ENCODE measurements at places on chromosomes 13 and 19.

GRCh38 chr19:51751655-51752054, at the start of gene FPR1:
Gene FPR1, minus strand, starts transcription at chr19:51751878. Its CDS starts 4,884 bp downstream, at chr19:51746994.
- no peak for DNase-seq

GRCh38 chr19:29643361-29643935, 21.8 kb upstream of the PLEKHF1 start:
- no peak for DNase-seq

GRCh38 chr13:53158201-53158600, 129.6 kb downstream of the OLFM4 start:
- no peak for DNase-seq

GRCh38 chr19:5205937-5206750, 134.5 kb downstream of the PTPRS start:
- DNase-seq: no peak

- no peak for DNase-seq
Observed at GRCh38 chr19:50203281-50204080, at the start of gene MYH14. Gene MYH14, plus strand, starts transcription at chr19:50203622. Its CDS starts 6,744 bp downstream, at chr19:50210366.

- DNase-seq: no peak
Observed at GRCh38 chr19:41356984-41357739, 3.4 kb upstream of the TGFB1 start.

- DNase-seq: no peak
Observed at GRCh38 chr13:71830736-71831135, 36.3 kb downstream of the DACH1 start.

DNA sequence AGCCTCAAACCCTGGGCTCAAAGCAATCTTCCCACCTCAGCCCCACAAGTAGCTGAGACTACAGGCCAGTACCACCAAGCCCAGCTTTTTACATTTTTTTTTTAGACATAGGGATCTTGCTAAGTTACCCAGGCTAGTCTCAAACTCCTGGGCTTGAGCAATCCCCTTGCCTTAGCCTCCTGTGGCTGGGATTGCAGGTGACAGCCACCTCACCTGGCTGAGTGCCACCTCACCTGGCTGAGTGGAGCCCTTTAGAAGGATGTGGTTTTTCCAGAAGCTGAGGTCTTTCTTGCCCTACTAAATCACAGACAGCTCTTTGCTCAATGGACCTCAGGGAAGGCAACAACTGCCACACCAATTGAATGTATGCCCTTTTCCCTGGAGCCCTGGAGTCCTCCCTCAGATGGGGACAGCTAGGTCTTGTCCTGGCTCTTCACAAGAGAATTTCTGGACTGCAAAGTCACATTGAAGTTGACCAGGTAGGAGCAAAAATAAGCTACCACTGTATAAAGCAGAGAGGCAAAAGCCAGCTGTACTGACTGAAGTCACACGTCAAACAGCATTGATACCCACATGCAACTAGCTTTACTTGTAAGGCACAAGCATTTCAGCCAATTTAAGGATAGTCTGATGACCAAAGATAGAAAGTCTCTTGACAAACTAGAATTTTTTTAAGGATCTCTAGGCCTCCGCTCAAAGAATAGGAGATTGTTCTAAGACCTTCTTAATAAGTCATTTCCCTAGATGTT, 14.0 kb downstream of the PDX1 start:
- no peak for DNase-seq

GRCh38 chr13:63308549-63309165, 1893.0 kb upstream of the PCDH20 start:
- no peak for DNase-seq

DNA sequence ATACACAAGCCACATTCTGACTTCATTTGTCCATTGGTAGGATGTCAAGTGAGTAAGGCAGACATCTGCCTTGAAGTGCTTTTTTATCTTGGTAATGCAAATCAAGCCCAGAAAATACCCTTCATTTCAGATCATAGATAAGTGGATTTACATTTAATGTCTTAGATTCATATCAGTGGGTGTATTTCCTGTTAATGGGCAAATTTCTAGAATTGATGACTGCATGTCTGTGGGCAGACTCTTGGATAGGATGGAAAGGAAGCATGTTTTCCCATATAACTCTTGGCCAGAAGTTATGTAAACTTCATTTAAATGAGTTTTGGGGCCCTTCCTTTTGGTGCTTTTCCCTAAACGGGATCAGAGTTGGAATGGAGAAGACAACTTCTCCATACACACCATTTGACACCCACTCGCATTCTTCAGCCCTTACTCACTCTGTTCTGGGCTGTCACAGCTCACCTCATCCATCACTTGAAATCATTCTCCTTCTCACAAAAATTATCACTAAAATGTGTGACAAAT, 154.6 kb downstream of the FLT1 start:
- no peak for DNase-seq

- no peak for DNase-seq
Observed at GRCh38 chr19:44341794-44342193, 14.7 kb downstream of the ZNF112 start.

DNA sequence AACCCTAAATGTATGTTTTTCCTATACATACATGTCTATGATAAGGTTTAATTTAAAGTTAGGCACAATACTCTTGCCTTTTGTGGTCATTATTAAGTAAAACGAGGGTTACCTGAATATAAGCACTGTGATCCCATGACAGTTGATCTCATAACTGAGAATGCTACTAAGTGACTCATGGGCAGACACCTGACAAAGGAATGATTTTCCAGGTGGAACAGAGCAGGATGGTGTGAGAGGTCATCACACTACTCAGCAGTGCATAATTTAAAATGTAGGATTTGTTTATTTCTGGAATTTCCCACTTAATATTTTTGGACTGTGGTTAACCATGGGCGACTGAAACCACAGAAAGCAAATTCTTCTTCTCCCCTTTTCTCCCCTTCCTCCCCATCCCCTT, 178.9 kb downstream of the UGGT2 start:
- DNase-seq: no peak

DNA sequence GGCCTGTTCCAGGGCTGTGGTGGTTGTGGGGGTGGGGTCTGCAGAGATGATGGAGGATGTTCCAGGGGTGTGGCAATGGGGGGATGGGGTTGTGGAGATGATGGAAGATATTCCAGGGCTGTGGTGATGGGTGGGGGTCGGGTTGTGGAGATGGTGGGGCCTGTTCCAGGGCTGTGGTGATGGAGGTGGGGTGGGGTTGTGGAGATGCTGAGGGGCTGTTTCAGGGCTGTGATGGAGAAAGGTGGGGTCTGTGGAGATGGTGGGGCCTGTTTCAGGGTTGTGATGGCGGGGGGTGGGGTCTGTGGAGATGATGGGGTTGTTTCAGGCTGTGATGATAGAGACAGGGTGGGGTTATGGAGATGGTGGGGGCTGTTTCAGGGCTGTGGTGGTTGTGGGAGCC, 62.0 kb downstream of the TEX29 start:
- no peak for DNase-seq

DNA sequence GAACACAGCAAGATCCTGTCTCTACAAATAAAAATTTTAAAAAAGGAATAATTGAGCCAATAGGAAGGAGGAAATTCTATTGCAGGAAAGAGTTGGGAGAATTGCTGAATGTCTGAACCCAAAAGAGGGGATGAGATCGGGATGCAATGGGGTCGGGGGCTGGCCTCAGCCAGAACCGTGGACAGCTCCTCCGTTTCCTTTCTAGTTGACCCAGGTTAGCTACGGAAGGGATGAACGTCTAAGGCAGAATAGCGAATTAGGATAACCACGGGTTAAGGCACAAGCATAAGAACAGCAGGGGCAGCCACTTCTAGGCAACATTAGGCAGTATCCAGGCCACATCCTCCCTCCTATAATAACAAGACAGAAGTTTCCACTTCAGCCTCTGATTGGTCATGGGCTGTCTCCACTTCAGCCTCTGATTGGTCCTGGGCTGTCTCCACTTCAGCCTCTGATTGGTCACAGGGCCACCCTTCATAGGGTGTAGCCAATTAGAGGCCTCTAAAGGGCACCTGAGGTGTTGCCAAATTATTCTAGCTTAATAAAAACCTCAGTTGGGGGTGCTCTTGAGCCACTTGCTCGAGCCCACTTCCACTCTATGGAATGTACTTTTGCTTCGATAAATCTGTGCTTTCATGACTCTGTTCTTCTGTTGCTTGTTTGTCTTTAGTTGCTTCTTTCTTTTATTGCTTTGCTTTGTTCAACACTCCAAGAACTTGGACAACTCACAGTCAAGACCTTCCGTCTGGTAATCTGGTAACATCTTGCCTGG, 24.9 kb upstream of the TPM4 start:
- no peak for DNase-seq

- DNase-seq: no peak
Observed at GRCh38 chr13:37365496-37365895, 233.1 kb downstream of the POSTN start.

DNA sequence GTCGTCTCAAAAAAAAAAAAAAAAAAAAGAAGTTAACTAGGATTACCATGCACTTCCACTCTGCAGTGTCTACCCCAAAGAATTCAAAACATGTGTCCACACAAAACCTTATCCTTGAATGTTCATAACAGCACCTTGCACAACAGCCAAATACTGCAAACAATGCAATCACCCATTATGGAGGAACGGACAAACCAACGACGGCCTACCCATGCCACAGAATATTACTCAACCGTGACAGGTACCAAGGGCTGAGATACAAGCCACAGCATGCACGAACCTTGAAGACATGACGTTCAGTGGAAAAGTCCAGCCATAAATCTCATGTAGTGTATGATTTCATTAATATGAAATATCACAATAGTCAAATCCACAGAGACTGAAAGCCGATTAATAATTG, 3.0 kb upstream of the SHISA7 start:
- no peak for DNase-seq

- no peak for DNase-seq
Observed at GRCh38 chr13:66899955-66900354, 330.2 kb downstream of the PCDH9 start.

DNA sequence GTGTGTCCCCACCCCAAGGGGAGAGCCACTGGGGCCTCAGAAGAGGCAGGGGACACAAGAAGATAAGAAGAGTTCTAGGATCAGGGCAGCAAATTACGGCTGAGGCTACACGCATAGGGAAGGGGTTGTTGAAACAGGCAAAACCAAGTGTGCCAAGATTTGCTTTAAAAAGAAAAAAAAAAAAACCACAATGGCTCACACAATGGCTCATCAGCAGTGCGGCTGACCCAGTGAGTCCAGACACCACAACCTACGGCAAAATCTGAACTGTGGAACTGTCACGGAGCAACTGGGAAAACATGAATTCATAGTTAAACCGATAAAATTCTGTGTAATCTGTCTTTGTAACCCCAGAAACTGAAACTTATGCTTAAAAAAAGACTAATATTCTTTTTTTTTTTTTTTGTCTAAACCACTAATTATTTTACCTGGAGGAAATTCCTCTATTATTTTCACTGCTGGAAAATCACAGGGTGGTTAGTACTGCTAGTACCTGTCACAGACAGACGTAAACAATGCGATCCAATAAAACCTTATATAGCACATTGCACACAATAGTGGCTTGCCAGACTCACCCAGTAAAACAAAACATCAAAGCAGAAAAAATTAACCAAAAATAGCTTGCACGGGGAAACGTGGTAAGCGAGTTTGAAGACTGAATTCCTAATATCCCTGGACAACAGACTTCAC, 325.4 kb upstream of the TSHZ3 start:
- no peak for DNase-seq

DNA sequence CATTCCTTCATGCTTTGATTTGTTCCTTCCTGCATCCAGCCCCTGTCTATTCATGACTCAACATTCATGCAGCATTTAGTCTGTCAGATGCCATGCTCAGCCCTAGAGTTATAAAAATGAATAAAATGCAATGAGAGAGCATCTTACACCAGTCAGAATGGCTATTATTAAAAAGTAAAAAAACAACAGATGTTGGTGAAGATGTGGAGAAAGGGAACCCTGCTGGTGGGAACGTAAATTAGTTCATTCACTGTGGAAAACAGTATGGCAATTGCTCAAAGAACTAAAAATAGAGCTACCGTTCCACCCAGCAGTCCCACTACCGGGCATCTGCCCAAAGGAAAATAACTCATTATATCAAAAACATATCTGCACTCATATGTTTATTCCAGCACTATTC, 70.0 kb upstream of the GTF3A start:
- DNase-seq: peak; percentile 89

GRCh38 chr19:55486043-55486970, 1.3 kb downstream of the NAT14 start:
- no peak for DNase-seq

DNA sequence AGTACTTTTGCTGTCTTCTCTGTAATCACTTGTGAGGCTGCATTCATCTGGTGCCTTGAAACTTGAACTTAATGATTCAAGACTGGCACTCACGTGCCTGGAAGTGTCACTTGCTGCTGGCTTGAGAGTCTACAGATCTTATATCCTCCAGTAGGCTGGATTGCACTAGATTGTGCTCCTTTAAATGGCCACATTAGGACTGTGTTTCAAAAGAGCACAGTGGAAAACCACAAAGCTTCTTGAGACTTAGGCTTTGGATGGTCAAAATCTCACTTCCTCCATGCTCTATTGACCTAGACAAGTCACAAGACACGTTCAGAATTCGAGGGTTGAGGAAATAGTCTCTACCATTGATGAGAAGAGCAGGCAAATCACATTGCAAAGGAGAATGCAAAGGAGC, 1278.8 kb upstream of the MIR17HG start:
- DNase-seq: no peak

GRCh38 chr19:50450369-50451222, 17.9 kb downstream of the MYBPC2 start:
- DNase-seq: no peak

GRCh38 chr19:46296722-46297461, at the start of gene HIF3A:
Gene HIF3A, plus strand, starts transcription at chr19:46297042. Its CDS starts 35 bp downstream, at chr19:46297077.
- DNase-seq: no peak

DNA sequence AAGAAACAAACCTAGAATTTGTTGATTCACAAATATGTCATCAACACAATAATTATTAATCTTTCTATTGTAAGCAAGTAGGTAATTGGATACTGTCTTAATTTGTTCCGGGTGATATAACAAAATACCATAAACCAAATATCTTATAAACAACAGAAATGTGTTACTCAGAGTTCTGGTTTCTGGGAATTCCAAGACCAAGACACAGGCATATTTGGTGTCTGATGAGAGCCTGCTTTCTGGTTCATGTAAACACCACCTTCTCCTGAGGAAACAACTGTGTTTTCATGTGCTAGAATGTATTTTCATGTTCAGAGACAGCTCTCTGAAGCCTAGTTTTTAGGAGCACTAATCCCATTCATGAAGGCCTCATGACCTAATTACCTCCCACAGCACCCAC, 1819.5 kb downstream of the SLITRK5 start:
- DNase-seq: no peak

GRCh38 chr13:110425444-110425780, 118.3 kb downstream of the COL4A2 start:
- DNase-seq: no peak

DNA sequence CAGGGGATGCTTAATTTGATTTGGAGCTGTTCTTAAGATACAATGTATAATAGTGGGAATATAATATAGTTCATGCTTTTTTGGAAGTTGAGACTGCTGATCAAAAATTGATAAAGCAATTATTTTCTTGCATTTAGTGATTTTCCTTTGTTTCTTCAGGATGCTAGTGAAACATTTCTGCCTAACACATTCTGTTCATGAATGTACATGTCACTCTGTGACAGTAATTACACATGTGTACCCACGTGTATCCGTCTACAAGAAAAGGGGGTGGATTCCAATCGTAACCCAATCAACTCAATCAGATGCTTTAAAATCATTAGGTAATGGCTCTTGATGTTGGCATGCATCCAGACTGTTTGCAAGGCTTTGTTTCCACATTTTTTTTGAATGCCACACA, 5.0 kb upstream of the FRY start:
- DNase-seq: no peak

- no peak for DNase-seq
Observed at GRCh38 chr13:105961438-105961837, 574.0 kb downstream of the EFNB2 start.

- no peak for DNase-seq
Observed at GRCh38 chr13:113374511-113375175, 10.7 kb upstream of the GRTP1 start.

All from NCI-H1694 (cell line).